ENCODE measurements at places on chromosomes 1 and 21. TPM values are rescaled to one million over a fixed set of nuclear protein-coding genes. Genes with fewer than 3 reads are reported as not detected.

GNG4 gene
- 0.12 TPM for total RNA-seq

MPL gene
- total RNA-seq, result 0.48 TPM

MRAP gene
- total RNA-seq, result not detected

ZMYND12 gene
- 0.47 TPM for total RNA-seq

FUBP1 gene
- 247 TPM for total RNA-seq

RGS1 gene
- total RNA-seq, result 365 TPM

TMEM222 gene
- 37.3 TPM for total RNA-seq

Measured in natural killer cell (primary cell).